Astrocyte of the spinal cord (primary cell): ENCODE measurements at places on chromosomes 7 and 10.

- DNase-seq = no peak
Measured at GRCh38 chr10:111079781-111080180, 3.0 kb downstream of the ADRA2A start.

DNA sequence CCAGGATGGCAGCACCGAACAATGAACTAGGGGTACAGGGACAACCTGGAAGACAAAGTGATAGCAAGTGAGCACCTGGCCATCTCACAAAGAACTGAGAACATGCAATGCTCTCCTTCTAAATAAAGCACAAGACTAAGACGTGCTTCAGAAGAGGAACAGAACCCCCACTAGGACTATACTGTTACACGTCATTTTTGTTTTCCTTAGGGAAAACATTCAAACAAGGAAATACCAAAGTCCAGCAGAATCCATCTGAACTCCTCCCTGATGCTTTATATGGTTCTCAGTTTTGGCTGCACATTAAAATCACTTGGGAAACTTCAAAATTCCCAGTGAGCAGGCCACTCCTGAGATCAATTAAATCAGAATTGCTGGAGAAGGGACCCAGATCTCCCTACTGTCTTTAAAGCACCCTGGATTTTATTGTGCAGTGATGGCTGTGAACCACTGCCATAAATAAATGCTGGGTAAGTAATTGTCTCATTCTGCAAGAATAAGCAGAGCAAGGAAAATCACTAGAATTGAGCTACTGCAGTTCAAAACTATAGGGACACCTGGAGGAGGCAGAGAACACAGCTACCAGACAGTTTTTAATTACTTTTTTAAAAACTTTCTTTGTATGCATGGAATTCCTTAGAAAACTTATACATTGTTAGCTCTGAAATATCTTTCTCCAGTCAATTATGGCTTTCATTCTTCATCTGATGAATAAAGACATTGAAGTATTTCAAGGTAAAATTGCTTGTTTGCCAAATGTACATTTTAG is 866.5 kb upstream of the GHITM start:
- DNase-seq = peak; percentile 14

DNA sequence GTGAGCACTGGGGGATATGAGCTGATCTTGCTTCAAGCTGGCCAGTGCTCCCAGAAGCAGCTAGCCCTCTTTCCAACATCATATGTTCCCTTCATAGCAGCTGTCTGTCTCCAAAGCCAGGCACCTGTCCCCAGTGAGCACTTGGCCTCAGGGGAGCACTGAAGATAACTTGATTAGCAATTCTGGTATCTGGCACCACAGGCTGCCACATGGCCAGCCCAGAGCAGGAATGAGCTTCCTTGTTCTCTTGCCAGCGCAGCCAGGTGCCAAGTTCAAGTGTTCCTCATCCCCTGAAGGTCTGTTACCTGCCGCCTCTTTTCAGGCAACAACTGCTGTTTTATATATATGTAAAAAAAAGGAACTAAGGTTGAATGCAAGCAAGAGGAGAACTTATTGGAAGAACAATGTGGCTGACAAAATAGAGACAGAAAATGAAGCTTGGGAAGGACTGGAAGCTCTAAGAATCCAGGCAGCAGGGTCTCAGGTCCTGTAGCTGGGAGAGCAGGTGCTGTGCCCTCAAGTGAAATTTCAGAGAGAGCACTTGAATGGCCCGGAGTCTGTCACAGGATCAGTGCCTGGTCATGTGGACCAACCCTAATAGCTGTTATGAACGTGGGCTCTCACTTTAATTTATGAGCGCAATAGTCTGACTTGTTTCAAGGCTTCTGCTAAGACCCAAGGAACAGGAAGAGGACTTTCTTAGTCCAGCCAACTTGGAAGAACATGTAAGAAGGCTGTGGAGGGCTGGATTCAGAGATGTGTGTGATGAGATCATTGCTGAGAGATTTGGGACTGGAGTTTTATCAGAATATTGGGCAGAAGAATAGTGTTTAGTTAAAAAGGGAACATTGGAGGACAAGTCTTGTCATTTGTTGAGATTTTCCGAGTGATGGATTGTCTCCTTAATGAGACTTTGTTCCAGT is 267.2 kb downstream of the GLRX3 start:
- DNase-seq = no peak

DNA sequence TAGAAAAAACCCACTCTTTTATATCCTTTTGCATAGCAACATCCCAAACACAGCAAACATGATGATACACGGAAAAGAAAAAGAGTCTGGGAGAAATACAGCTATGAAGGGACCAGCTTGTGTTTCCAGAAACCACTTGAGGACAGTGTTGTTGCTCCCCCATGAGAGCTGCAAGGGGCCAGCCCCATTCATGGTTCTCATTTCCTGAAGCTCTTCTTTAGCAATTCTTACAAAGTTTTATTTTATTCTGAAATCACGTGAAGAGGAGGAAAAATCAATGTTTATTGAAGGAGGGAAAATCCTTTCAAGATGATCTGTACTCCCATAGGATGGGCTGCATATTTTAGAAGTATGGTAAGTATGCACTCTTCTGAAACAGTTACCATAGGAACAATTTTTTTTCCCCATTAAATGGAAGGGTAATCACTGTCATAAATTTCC is 17.5 kb upstream of the PRTFDC1 start:
- DNase-seq = no peak

- no peak for DNase-seq
Measured at GRCh38 chr10:111435871-111436270, 359.0 kb downstream of the ADRA2A start.

GRCh38 chr10:116115036-116115641 is 157.9 kb downstream of the GFRA1 start:
- no peak for DNase-seq

- no peak for DNase-seq
Measured at GRCh38 chr10:26357203-26357602, 80.9 kb upstream of the APBB1IP start.

- peak; percentile 91 for DNase-seq
Measured at GRCh38 chr7:54811846-54812254, 52.8 kb upstream of the SEC61G start.

- no peak for DNase-seq
Measured at GRCh38 chr7:47807756-47808155, 140.5 kb downstream of the PKD1L1 start.

GRCh38 chr10:130766071-130766470 is 545.5 kb downstream of the TCERG1L start:
- no peak for DNase-seq

GRCh38 chr7:18429547-18429946 is 66.0 kb upstream of the HDAC9 start:
- DNase-seq = peak; percentile 64

DNA sequence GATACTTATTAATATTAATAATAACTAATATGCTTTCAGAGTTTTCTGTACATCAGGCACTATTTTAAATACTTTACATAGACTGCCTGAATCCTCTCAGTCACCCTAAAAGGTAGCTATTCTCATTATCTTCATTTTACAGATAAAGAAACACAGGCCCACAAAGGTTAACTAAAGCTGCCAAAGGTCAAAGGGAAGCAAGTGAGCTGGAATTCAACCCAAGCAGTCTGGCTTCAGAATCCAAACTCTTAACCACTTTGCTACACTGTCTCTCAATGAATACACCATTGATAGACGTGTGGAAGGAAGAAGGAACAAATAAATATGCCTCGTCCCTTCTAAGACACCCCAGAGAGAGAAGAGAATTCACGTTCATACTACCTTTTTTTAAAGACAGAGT is 52.0 kb downstream of the GFRA1 start:
- no peak for DNase-seq

DNA sequence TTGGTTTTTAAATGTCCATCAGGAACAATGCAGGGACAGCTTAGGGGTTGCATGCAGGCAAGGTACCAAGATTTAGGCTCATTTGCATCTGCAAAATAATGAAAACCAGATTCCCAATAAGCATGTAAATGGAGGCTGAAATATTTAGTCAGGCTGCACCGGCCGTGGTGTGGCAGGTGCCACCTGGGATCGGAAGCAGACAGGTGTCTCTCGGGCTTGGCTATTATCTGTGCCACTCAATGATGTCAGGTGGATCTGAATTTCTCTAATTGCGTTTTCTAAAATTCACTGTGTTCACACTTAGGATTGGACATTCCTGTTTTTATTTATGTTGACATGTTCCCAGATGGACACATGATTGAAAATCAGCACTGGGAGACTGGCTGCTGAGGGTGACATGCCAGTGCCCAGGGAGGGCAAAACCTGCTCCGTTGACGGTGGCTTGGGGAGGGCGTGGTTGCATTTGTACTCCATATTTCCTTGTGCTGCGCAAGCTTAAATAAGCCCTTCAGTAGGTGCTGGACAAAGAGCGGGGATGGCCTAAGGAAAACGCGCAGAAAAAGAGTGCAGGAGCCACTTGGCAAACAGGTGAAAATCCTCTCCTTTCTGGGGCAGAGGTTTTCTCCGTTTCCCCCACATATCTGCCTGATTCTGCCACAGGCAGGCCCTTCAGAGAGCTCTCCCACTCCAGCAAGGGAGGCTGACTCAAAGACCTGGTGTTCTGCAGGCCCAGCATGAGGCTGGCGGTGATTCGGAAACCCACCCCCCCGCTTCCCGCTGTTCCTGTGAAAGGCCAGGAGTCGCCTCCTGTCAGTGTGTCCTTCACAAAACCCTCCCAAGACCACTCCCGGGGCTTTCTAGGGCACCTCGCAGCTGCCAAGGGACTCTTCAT is 142.5 kb downstream of the WDR37 start:
- no peak for DNase-seq

DNA sequence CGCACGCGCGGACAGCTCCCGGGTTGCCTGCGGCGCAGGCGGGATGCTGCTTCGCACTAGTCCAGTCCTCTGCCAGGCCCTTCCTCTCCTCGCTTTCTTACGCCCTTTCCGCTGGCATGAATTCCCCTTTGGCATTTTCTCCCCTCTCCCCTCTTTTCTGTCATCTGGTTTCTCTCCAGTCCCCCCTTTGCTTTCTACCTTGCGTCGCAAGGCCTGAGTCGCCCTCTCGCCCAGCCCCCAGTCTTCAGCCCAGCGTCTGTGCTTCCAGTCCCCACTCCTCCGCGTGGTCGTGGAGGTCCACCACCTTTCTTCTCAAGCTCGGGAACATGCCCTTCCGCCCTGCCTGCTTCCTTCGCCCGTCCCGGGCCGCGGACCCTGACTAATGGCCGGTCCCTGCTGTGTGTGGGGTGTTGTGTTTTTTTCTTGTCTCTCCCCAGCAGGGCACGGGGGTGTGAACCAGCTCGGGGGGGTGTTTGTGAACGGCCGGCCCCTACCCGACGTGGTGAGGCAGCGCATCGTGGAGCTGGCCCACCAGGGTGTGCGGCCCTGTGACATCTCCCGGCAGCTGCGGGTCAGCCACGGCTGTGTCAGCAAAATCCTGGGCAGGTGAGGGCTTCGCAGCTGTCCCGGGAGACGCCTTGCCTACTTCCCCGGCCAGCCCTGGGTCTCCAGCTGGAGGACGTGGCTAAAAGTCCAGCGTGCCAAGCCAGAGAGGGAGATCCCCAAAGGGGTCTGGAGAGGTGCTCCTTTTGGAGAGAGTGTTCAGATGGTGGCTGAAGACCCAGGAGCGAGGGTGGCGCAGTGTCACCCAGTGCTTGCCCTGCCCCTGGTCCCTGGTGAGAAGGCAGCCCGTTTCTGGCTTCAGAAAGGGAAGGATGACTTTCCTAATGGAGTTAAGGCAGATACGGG is 4.2 kb downstream of the PAX2 start:
- no peak for DNase-seq

DNA sequence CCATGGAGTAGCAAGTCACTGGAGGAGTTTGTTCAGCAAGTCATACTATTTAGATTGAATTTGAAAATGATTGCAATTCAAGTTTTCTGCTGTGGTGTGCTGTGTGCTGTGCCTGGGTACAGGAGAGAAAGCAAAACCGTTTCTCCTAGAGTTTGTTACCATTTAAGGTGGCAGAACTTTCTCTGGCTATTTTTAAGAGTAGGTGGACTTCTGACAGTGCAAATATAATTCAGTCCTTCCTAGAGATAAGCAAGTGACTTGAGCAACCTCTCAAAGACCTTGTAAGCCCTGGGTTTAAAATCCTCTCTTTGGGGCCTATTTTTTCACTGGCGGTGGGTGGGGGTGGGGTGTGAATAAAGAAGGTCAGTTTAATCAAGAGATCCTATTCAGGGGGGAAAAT is 42.9 kb upstream of the FGL2 start:
- no peak for DNase-seq

- peak; percentile 83 for DNase-seq
Measured at GRCh38 chr10:61902445-61903220, 1.1 kb downstream of the ARID5B start.

DNA sequence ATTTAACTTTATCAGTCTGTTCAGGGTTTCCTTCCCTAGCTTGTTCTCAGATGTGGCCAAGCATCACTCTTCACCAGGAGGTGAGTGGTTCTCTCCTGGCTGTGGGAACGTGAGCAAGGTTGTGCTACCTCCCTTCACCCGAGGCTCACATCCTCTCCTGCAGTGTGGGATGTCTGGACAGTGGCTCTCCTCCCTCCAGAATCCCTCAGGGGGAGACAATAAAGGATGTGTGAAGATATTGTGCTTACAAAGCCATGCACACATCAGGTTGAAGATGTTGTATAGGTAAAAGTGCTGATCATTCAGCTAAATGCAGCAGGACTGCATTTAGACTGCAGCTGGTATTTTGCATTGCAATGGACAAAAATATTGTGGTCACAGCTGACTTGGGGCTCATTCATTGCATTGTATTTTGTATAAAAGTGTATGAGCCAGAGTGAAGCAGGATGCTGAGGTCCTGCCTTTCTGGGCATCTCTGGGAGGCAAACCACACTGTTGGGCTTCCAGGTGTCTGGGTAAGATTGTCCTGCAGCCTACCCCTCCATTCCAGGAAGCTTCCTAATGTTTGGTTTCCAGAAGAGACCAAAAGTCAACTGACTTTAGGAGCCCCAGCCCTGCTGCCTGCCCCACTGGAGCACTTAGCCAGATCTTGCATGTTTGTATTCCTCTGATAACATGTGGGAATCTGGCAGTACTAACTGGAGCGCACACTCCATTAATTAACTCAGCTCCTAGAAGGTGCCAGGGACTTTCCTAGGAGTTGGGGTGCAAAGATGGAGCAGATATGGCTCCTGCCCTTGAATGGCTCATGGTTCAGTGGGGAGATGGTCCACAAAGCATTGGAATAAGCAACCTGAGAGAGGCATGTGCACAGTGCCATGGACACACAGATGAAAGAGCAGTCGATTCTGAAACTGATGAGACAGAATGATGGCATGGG is 292.5 kb upstream of the ZNF32 start:
- no peak for DNase-seq

- DNase-seq = no peak
Measured at GRCh38 chr7:55094092-55094690, 75.4 kb downstream of the EGFR start.
